ENCODE measurements at places on chromosomes 5 and 9.

- DNase-seq, result no peak
These were observed 115.6 kb upstream of the RETREG1 start for GRCh38 chr5:16732356-16732755.

GRCh38 chr5:152595405-152595804, 190.3 kb upstream of the NMUR2 start:
- DNase-seq, result no peak

DNA sequence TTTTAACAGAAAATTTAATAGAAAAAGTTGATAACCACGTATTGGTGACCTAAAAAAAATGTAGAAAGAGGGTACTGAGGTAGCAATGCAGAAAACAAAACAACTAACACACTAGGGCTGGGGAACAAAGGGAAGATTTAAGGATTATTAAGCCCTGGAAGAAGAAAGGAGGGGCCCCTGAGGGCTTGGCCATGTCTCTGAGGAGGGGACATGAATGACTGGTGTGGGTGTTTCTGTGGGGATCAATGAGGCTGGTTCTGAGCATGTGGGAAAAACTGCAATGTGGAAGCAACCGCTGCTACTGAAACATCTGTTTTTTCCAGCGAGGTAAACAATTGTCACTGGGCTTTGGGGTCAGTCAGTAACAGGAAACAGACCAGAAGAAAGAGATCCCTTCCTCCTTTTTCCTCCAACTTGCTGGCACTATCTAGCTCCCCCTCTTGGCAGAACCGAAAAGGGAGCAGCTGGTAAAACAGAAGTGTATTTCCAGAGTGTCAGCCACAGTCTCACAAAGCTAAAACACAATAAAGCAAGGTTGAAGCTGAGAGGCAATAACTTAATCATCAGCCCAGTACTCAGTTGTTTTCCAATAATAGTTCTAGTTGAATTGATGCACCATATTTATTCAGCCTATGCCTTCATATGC, 48.3 kb downstream of the ATPSCKMT start:
- no peak for DNase-seq

DNA sequence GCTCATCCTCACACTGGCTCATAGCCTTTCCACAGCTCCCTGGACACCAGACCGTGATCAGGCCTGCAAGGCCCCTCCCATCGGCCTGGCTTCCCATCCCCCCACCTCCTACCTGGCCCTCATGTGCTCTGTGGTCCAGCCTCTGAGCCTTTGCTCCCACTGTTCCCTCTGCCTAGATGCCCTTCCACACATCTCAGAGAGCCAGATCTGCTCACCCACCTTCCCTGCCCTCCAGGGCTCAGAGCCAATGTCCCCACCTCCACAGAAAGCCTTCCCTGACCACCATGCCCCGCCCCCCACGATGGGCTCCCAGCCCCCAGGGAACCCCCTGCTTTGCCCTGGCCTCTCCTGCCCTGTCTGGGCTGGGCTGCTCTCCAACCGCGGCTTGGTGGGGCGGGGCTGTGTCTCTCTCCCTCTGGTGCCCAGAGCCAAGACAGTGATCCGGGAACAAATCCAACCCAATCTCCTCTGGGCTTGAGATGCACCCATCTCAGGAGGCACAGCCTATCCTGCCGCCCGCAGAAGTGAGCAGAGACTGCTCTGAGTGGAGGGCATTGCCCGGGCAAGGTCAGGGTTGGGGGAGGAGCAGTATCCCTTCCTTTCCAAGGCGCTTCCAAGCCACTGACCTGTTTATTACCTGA, 1.6 kb downstream of the NINJ1 start:
- no peak for DNase-seq

- no peak for DNase-seq
These were observed 18.1 kb upstream of the DMRT2 start for GRCh38 chr9:1031951-1032601.

- no peak for DNase-seq
These were observed 68.8 kb downstream of the ELL2 start for GRCh38 chr5:95892784-95893354.

DNA sequence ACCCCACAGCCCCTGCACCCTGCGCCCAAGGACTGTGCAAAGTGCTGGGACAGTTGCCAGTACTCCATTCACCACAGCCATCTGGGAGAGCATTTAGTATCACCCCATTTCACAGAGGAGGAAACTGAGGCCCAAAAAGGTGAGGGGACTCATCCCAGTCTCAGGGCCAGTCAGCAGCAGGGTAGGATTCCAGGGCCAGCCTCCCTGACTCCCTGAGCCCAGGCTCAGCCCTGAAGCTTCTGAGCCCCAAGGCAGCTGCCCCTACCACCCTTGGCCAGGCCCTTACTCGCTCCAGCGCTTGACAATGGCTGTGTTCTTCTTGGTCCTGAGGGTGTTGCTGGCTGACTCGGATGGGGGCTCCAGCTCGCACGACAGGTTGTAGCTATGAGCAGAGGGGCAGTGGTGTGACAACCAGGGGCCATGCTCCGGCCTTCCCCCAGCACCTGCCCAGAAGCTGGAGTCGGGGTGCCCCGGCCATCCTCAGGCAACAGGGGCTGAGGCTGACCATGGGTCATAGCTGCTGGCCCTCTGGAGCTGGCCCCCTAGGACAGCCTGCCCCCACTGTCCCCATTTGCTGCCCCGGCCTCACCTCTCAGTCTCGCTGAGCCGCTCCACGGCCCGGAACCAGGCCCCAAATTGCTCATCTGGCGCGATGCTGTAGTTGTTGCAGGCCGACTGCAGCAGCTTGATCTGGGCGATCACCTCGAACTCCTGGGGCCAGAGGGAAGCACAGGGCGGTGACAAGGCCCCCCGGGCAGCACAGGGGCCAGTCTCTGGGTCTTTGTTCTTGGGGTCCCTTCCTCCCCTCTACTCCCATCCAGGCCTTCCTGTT, 18.6 kb downstream of the RALGDS start:
- DNase-seq, result no peak

DNA sequence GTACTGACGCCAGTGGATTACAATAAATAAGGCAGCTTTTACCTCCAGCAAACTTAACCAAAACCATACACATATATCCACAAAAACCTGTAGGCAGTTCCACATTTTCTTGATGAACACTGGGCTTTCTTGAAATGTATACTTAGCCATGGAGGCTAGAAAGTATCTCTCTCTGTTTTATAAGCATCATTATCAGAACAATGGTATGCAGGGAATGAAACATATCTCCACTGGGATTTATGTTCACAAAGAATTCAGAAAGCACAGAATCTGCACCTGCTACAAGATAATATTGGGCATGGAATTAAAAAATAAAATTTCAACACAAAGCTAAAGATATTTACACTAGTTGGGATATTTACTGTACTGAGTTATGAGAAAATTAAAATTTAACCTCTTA, 126.1 kb upstream of the RASA1 start:
- DNase-seq, result no peak

- no peak for DNase-seq
These were observed 253.9 kb downstream of the AGTPBP1 start for GRCh38 chr9:85487872-85488271.

DNA sequence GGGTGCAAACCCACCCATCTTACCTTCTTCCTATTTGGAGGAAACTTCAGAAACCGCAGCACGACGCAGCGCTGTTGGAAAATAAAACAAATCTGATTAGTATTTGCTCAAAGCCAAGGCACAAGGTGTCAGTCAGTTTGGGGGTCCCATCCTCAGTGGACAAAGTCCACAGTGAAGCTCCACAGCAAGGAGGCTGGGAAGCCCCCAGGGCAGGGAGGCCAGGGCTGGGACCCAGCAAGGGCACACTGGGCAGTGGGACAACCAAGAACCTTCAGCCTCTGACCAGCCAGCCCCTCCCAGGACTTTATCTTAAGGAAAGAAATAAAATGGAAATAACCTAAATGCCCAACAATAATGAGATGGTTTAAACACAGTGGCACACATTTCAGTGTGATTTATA, 11.3 kb downstream of the IPPK start:
- DNase-seq, result no peak

GRCh38 chr5:90530736-90531487, 1.5 kb upstream of the LYSMD3 start:
- no peak for DNase-seq

GRCh38 chr9:74838351-74838750, 49.4 kb downstream of the TRPM6 start:
- DNase-seq, result peak; percentile 58

DNA sequence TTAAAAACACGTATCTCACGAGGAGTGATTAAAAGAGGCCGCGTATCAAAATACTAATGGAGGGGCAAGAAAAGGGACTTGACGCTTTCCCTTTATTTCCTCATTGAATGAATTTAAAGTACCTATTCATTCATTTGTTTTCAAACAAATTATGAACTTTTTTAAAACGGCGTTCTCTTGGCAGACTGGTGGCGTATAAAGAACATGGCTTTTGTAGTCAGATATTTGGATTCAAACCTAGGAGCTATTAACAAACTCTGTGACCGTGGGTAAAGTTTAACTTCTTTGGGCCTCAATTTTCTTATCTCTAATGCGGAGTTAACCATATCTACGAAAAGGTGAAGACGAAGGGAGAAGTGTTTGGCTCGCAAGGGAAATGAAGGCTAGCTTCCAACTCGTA, 876 bp downstream of the CAAP1 start:
- DNase-seq, result no peak

- no peak for DNase-seq
These were observed 124.0 kb upstream of the LMX1B start for GRCh38 chr9:126489581-126490213.

DNA sequence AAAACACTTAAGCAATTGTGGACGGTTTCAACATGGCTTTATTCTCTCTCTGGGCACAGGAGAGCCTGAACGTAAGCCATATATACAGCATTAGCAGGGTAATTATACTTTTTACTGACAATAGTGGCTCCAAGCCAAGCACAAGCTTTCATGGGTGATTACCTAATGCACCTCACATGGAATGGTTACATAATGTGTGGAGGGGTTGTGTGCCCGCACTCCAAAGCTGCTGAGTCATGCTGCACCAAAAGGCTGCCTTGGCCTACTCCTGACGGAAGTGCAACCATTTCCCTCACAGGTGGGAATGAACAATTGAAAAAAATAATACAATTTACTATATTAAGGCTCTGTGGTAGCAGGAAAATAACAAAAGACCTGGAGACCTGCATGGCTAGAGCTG, 86.5 kb upstream of the ATP10B start:
- DNase-seq, result peak; percentile 55

- DNase-seq, result no peak
These were observed 27.6 kb upstream of the CXCL14 start for GRCh38 chr5:135606431-135606830.

DNA sequence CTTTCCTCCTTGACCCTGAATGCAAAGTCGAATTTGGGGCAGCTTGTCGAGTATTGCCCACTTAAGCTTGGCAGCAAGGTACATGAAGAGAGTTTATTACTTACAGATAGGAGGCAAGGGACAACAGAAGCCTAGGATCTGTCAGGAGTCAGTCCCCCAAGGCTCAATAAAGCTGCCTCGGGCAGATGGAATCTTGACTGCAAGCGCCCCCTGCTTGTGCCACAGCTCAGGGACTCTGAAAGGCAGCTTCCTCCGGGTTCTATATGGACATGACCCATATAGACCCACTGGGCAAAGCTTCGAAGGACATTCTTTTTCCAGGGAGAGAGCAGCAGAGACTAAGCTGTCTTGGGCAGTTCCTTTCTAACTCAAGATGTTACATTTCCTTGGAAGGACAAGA, 971.5 kb downstream of the EFNA5 start:
- DNase-seq, result no peak

- no peak for DNase-seq
These were observed 1.4 kb upstream of the CTNNAL1 start for GRCh38 chr9:109014608-109015280.

All from epithelial cell of prostate (primary cell).